ENCODE measurements at places on chromosomes 12 and 14.

- DNase-seq: no peak
Observed at GRCh38 chr14:51604073-51604472, 47.6 kb upstream of the FRMD6 start.

DNA sequence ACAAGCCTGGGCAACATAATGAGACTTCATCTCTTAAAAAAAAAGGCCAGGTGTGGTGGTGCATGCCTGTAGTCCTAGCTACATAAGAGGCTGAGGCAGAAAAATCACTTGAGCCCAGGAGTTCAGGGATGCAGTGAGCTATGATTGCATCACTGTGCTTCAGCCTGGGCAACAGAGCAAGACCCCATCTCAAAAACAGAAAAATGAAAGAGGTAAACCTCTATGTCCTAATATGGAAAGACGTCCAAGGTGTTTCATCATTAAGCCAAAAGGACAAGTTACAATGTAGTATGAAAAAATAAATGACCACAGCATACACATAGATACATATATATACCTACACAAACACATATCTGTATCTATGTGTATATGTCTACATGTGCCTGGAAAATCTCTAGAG is 15.4 kb downstream of the SPTB start:
- no peak for DNase-seq

DNA sequence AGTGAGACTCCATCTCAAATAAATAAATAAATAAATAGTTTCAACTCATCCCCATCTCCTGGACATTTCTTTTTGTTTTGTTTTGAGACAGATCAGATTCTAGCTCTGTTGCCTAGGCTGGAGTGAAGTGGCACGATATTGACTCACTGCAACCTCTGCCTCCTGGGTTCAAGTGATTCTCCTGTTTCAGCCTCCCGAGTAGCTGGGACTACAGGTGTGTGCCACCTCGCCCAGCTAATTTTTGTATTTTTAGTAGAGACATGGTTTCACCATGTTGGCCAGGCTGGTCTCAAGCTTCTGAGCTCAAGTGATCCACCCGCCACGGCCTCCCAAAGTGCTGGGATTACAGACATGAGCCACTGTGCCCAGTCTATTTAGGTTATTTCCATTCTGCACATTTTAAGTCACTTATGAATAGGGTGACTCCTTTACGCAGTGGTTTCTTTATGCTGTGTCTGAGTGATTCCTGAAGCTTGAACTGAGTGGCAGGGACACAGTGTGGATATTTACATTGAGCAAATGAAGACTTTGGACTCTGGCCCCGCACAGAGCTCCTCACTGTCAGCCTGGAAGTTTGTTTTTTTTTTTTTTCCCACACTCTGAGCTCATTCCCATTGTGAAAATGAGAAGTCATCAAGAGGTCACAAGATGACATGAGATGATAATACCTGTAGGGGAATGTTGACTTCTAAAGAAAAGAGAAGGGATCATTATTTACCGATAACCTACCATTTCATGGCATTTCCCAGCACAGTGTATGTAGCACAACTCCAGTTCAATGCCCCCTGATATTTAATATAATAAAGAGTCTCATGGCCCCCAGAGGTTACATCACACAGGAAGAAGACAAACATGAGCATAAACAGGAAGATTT is 72.6 kb downstream of the TBX3 start:
- DNase-seq: no peak

DNA sequence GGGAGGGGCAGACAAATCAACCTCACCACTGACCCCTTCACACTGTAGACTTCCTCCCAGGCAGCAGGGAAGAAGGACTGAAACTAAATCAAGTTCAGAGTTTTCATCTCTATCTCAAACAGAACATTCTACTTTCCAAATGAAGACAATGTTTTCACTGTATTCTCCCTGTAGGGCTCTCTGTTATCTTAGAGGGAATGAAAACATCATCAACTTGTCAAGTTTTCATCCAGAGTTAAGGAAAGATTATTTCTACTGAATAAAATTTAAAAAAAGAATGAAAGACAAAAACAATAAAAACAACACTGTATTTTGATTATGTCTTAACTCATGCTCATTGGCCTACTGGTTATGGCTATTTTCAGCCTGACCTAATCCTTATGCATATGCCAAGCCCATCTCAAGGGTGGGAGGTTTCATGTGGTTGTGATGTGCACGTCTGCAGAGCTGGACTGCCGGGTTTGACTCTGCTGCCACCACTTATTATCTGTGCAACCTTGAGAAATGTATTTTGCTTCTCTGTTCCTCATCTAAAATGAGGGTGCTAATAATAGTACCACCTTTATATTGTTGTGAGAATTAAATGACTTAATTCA is 152.0 kb upstream of the AVPR1A start:
- no peak for DNase-seq

DNA sequence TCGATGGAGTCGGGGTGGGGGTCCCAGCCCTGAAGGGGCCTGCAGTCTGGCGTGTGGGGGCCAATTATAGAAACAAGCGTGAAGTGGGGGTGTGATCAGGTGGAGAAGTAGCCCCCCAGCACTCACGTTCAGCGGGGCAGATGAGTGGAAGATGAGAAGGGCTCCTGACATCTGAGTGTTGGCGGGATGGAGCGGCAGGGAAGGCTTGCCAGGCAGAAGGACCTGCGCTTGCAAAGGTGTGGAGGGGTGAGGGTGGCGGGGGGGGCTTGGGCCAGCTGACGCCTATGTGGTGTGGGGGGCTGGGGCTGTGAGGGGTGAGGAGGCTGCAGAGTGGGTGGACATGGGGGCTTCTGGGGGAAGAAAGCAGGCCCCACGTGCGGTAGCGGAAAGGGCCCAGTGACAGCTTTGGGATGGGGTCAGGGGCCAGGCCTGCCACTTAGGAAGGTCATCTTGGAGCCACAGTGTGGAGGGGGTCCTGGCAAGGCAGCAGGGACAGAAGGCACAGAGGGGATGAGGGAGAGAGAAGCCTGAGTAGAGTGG is 22.2 kb upstream of the BEGAIN start:
- no peak for DNase-seq

DNA sequence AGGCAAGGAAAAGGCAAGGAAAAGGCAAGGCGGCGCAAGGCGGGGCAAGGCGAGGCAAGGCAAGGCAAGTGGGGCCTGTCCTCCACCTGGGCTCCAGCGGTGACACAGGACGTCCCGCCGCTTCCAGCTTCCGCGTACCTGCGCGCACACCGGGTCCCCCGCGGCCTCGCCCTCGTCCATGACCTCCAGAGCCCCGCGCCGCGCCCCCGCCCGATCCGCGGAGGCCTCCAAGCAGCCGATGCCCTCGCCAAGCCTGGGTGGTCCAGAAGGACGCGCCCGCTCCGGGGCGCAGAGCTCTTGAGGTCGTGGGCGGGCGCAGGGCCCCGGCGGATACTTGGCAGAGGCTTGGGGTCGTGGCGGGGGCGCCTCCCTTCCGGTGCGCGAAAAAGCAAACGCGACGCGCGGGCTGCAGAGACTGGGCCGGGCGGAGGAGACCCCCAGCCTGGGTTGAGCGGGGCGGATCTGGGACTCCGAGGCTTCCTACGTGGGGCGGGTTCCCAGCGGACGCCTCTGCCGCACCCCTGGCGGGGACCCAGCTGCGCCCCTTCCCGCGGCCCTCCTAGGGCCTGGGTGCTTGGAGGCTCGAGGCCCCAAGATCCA is 60.8 kb upstream of the EIF5 start:
- no peak for DNase-seq

GRCh38 chr12:54025499-54026405 is 2.5 kb upstream of the HOXC6 start:
- no peak for DNase-seq

DNA sequence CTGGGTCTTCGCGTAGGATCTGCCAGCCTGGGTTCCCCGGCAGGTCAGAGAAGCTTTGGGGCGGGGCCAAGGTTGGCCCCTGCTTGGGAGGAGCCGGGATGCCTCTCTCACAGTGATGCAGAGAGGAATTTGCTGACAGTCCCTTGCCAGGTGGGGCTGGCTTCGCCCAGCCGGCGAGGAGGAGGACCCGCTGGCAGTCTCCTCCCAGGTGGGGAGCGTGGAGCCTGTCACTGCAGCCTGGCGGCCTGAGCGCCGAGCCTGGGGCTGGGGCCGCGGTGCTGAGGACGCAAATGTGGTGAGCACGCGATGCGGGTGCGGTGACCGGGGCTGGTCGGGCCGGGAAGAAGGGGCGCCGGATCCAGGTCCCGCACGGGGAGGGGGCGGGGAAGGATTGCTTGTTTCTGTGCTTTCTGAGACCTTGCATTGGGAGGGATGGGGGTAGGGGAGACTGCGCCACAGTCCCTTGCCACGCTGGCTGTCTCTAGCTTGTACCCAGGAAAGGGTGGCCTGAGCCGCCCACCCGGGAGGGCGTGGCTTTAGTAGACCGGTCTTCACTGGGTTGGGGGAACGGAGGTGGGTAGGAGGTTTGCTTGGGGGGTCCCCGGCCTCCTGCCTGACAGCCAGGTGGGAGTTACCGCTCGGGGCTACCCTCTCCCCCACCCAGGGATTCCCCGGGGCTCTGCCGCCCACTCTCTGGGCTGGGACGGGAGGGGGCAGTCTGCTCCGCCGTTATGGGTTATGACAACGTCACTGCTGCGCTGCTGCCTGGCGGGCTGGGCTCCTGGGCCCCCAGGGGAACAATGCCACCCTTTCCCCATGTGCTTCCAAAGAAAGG is at the start of gene TMEM63C:
TSS of gene TMEM63C (plus strand) at position 196 of the 835 bp plus-strand sequence. CDS start 37,016 bp downstream, outside the sequence.
- peak; percentile 63 for DNase-seq

- no peak for DNase-seq
Observed at GRCh38 chr14:89658977-89659670, 242.1 kb upstream of the FOXN3 start.
